ENCODE measurements at places on chromosomes 13 and 19. TPM values are rescaled to one million over a fixed set of nuclear protein-coding genes. Genes with fewer than 3 reads are reported as not detected.

The ALOX5AP gene
- total RNA-seq = 59.7 TPM

DNA sequence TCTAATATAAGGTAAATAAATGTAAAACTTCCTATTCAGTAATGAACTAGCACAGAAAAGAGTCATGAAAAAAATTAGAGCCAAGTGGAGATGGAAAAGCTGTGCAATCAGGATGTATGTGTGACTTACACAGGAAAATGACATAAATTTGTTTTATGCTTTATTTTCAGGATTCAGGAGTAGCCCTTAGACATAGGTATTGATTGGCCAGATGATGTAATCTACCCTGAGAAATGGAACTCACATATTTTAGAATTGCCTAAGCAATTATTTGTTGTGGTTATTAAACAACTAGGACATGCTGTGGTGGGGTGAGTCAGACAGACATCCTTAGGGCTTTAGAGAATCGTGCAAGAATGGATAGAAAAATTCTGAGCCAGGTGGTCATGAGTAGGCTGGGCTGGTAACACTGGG, 110.6 kb downstream of the PCDH9 start:
- no peak for DNase-seq

DNA sequence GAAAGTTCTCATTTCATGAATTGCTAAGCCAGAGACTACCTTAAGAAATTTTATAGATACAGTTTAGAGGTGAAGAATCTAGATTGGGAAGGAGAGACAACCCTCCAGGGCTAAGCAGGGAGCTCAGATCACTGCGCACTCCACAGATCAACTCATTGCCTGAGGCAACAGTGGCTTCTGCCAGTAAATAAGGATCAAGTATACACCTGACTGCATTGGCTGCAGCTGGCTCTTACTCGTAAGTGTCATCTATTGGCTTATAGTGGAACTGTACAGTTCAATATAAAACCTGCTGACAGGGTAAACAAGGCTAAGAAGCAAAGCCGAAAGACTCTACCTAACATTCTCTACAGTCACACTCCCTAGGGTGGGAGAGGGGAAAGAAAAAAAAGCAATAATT, 18.0 kb upstream of the C1QTNF9B start:
- no peak for DNase-seq

- DNase-seq = no peak
Measured at GRCh38 chr13:60772726-60773125, 375.7 kb downstream of the TDRD3 start.

GRCh38 chr13:51035469-51035868, 75.6 kb downstream of the C13orf42 start:
- no peak for DNase-seq

- DNase-seq = no peak
Measured at GRCh38 chr13:48292650-48293049, 10.9 kb upstream of the RB1 start.

DNA sequence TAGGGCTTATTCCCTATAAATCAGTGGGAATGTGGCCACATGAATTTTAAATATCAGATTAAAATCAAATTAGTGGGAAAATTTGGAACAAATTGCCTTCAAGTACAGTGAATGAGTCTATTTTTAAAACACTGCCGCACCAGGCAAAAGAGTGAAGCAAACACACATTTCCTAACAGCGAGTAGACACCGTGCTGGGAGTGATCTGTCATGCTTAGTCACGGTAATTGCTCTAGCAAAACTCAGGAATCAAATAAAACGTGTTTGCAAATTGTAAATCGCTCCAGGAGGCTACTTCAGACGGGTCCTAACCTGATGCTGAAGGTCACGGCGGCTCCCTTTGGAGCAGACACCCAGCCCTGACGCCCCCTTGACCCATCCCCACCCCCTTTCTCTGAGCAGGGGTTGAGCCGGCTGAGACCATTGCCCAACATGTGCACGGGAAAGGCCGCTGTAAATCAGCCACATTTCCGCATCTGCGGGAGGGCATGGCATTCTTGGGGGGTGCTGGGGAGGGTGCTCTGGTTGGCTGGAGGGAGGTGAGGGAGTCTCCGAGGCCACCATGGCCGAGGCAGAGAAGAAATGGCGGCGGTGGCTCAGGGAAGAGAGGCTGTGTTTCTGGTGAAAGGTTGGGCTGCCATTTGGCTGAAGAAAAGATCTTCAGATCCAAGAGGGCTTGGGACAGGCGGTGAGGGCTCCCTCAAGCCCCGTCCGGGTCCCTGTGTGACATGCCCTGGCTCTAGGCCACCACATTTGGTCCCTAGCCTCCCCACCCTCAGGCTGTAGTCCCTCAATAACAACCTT, 8.9 kb downstream of the CEBPA start:
- DNase-seq = no peak

GRCh38 chr19:27861411-27861975, 1351.5 kb downstream of the UQCRFS1 start:
- DNase-seq = no peak

DNA sequence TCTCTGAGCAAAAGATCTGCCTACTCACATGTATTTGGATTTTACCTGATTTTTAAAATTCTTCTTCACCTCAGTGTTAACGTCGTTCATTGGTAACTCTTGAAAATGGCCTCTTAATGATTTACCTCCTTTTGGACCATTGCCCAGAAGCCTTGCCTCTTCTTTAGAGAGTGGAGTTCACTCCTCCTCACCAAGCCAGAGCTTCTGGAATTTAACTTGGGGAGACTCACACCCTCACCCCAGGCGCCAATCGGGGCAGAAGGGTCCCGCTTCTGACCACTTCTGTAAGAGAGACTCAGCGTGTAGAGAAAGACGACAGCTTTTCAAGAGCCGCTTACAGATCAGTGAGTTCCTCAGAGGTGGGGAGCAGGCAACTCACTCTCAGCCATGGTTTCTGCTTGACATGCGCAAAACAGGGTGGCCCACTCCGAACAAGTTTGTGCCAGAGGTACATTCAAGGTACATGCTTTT, 2.7 kb downstream of the PNMA8C start:
- DNase-seq = no peak

DNA sequence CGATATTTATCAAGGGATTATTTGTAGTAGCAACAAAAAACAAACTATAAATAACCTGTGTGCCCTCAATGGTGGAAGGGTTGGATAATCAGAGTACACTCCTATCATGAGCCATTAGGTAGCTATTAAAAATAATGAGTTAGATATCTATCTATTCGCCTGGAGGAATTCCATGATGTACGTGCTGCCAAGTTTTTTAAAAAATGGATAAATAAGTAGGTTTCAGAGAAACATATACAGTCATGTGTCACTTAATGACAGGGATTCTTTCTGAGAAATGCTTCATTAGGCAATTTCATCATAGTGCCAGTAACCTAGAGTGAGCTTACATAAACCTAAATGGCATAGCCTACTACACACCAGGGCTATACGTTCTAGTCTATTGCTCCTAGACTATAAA, 6.2 kb upstream of the OR1I1 start:
- DNase-seq = no peak

DNA sequence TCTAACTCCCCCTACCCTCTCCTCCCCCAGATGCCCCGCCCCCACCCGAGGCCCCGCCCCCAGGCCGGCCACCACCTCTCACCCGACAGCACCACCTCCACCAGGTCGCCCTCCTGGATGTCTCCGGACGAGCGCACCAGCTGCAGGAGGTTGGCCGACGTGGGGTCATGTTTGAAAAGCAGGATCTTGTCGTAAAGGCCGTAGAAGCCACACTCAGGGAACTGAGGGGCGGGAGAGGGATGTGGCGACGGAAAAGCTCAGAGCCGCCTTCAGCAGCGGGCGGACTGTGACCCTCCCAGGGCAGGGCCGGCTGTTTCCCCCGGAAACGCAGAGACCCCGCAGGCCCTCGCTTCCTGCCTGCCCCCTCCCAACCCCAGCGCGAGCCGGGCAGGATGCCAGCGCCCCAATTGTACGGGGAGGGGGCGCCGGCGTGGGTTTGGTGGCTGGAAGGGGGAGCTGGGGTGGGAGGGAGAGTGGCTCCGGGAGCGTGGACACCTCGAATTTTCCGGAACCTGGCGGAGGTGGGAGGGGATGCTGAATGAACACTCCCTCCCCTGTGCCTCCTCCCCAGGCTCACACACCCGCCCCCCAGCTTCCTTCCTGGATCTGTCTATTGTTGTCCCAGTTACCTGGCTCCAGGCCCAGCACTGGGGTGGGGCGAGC, 3.0 kb downstream of the PRKD2 start:
- DNase-seq = peak; percentile 53

GRCh38 chr13:21528616-21529015, 69.5 kb upstream of the ZDHHC20 start:
- no peak for DNase-seq

GRCh38 chr19:47379381-47379938, 30.3 kb downstream of the DHX34 start:
- no peak for DNase-seq

DNA sequence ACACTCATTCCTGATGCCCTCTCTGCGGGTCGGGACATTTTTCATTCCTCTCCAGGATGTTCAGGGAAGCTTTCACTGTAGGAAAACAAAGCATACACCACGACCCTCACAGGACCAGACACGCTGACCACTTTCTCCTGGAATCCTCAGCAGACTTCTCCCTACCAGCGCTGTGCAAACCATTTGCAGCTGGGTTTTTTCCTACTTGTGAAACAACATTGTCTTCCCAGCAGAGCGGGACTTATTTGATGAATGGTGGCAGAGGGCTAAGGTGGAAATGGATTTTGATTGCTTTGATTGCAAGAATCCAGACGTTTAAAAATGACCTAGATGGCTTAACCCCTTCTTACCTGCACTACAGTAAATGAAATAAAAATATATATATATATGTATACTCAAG, 265.9 kb downstream of the TBC1D4 start:
- DNase-seq = no peak

- DNase-seq = no peak
Measured at GRCh38 chr13:23365652-23366051, 67.8 kb downstream of the SACS start.
